NCI-H524 (cell line): ENCODE measurements at places on chromosomes 1 and 21.

- no peak for DNase-seq
Measured at GRCh38 chr1:66333466-66334199, 200.3 kb upstream of the SGIP1 start.

DNA sequence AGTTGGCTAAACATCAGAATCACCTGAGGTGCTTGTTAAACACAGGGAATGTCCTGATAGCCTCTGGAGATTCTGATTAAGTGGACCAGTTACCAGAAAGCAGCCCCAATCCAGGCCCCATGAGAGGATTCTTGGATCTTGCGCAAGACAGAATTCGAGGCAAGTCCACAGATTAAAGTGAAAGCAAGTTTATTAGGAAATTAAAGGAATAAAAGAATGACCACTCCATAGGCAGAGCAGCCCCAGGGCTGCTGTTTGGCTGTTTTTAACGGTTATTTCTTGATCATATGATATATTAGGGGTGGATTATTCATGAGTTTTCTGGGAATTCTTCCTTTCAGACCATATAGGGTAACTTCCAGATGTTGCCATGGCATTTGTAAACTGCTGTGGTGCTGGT, 176.2 kb downstream of the ROR1 start:
- DNase-seq, result no peak

DNA sequence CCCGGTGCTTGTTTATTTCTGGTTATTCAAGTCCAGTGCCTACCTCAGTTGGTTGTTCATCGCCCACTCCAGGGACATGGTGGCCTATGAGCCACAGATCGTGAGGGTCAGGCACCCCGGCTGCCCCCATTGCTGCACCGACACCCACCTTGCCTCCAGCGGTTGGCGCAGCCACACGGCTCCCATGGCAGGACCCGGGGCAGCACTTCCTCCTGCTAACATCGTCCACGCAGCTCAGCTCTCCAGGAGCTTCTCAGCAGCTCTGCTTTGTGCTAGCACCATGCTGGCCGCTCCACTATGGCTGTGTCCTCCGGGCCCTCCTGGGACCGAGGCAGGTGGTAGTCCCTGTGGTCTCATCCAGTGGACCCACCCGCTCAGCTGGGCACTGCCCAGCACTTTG, 13.9 kb upstream of the PRKCZ start:
- DNase-seq, result no peak

GRCh38 chr1:111227851-111228747, 586 bp downstream of the CHI3L2 start:
- DNase-seq, result no peak

DNA sequence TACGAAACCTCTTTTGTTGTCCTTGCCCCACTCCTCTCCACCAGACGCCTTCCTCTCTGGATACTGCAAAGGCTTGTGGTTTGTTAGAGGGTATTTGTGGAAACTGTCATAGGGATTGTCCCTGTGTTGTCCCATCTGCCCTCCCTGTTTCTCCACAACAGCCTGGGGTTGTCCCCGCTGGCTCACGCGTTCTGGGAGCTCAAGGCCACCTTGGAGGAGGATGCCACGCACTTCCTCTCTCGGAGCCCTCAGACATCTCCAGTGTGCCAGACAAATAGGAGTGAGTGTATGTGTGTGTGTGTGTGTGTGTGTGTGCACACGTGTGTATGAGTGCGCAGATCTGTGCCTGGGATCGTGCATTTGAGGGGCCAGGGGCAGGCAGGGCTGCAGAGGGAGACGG, 37.6 kb upstream of the IL19 start:
- no peak for DNase-seq

DNA sequence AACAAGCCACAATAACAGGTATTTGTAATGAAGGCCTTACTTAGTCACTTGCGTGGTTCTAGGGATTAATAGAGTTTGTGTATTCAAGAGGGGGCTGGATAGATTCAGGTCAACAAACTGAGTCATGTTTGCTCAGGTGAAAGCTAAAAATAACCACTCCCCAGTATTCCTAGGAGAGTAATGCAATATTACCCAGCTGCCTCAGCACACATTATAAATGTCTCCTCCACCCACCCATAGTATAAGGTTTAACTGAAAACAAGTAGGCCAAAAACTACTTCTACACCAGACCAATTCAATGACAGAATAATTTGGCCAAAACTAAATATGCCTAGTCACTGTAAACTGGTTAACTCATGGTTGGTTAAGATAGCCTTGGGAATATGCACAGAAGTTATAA, 34.4 kb downstream of the WLS start:
- DNase-seq, result no peak

- DNase-seq, result no peak
Measured at GRCh38 chr1:241762713-241763339, 85.2 kb upstream of the EXO1 start.

GRCh38 chr1:52604063-52604770, 2.0 kb downstream of the GPX7 start:
- DNase-seq, result no peak
